CD4-positive, alpha-beta T cell treated with Interleukin-17A for 4 hours (primary cell): ENCODE measurements at places on chromosomes 5 and 9.

- no peak for DNase-seq
These were observed 12.2 kb upstream of the SLC25A48 start for GRCh38 chr5:135822286-135822685.

- DNase-seq, result no peak
These were observed 91.8 kb upstream of the FER start for GRCh38 chr5:108655750-108656450.

- no peak for DNase-seq
These were observed 191.3 kb upstream of the SH3GL2 start for GRCh38 chr9:17387565-17387964.

DNA sequence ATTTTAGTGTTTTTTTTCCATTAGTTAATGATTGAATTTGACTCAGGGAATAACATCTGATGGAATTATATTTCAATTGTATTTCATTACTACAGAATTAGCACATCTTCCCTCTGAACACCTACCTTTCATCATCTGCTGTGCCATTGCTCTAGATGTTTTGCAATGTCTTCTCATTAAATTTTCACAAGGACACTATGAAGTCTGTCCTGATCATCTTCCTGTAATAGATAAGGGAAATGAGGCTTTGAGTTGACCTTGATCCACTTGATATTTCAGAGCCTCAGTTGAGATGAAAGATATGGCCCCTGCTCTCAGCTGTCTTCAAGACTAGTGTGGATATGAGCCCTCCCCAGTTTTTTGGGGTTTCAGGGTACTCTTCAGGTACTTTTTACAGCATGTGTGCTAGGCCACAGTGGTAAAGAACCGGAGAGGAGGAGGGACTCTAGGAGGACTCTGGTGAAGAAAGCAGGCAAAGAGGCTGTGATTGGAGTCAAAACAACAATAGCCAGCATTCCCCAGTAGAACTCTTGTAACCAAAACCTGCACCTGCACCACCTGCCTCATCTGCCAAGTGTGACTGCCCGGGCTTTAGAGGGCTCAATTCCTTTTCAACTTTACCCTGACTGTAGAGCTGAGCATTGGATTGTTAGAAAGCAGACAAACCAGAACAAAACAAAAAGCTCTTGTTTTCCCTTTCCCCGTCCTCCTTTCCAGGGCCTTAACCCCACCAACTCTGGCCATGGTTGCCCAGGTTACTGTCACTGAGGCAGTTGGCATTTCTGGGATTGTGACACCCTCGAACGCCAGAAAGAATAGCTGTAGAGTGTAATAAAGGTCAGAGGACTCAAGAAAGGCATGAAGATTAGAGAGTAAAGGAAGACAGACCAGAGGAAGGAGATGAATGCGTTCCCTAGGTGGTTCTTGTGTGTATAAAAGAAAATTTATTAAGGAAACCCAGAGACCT, 56.3 kb downstream of the ERAP1 start:
- DNase-seq, result no peak

DNA sequence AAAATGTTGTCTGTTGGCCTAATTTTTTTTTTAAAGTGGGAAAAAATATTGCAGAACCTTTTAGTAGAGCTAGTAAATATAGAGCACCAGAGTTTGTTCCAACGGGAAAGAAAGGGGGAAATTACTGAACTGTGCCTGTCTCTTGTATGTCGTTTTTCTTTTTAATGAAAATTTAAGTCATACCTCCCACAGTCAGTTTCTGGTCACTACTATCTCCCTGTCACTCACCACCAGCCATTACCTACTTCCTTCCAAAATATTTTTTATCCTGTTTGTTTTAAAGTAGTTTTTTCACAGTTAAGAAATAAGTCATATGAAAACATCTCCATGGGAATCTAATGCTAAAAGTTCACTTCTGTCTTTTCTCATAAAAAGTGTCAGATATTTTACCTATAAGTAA, 21.3 kb downstream of the GPR151 start:
- no peak for DNase-seq

DNA sequence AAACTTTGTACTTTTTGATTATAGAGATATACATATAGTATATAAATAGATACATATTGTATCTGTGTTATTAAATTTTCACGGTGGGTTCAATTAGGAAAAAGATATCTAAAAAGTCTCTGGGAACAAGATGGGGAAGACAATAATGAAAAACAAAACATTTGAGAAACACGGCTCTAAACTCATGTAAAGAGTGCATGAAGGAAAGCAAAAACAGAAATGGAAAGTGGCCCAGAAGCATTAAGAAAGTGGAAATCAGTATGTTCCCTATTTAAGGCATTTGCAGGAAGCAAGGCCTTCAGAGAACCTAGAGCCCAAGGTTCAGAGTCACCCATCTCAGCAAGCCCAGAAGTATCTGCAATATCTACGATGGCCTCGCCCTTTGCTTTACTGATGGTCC, at the start of gene IFNA1:
IFNA1 (plus strand) TSS at position 301 of the 400 bp plus-strand sequence; CDS start at position 370, 69 bp downstream.
- no peak for DNase-seq

GRCh38 chr5:43601454-43602260, 1.3 kb upstream of the NNT start:
- no peak for DNase-seq

DNA sequence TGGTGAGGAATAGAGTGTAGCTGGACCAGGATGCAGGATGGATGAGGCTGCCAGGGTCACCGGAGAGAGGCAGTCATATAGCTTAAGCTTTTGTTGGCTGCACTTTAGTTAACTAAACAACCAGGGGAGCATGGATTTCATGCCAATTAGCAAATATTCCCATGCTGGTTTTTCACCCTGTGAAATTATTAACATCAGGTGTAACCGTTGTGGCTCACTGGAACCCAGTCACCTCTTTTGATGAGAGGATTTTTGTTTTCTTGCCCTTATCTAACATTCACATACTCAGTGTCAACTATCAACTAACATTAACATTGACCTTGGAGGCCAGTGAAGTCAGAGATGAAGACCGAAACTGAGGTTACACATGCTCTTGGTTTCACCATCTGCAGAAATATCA, 97.2 kb upstream of the BASP1 start:
- DNase-seq, result no peak

GRCh38 chr9:137948642-137949041, 71.1 kb downstream of the CACNA1B start:
- DNase-seq, result no peak

DNA sequence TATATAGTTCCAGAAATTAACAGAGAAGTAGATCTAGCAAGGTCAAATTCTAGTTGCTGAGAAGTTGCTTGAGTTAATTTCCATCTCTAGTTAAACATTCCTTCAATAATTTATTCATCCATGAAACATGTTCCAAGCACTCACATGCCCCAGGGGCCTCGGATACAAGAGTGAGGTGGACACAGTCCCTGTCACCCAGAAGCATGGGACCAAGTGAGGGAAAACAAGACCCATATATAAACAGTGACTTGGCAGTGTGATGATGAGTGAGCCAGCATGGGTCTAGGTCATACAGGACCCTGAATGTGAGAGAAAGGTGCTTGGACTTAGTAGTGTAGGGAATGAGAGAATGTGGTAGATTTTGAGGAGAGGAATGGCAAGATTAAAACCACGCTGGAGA, 216.9 kb downstream of the TTLL11 start:
- no peak for DNase-seq

DNA sequence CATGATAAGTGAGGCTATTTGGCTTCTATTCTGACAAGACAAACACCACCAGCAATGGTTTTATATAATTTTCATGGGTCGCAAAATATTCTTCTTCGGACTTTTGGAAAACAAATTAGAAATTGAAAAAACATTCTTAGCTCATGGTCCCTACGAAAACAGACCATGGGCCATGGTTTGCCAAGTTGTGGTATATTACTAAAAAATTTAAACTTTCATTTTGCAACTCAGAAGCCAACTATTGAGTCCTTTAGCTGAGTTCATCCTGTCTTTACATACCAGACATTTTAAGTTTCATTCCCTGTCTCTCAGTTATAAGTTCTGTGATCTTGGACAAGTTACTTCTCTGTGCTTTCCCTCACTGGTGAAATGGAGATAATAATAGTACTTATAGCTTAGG, 198.1 kb downstream of the CSNK1G3 start:
- DNase-seq, result no peak

GRCh38 chr9:20604562-20604961, 17.7 kb downstream of the MLLT3 start:
- no peak for DNase-seq

GRCh38 chr5:95690333-95690732, 7.5 kb upstream of the SPATA9 start:
- DNase-seq, result no peak

DNA sequence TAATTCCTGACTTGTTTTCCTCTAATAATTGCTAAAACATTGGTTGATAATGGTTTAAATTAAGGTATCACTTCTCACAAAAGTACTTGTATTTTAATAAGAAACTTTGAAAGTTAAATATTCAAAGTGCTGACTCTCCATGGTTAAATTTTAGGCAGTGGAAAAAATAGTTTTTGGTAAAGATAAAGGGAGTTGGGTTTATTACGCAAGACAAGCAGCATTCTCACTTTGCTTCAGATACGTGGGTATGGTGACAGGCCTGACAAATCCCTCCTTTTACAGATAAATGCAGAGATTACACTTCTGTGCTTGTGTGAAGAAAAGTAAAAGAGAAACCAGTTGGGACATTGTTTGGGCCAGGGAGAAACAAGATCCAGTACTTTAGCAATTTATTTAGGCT, 14.5 kb upstream of the FAM170A start:
- no peak for DNase-seq

DNA sequence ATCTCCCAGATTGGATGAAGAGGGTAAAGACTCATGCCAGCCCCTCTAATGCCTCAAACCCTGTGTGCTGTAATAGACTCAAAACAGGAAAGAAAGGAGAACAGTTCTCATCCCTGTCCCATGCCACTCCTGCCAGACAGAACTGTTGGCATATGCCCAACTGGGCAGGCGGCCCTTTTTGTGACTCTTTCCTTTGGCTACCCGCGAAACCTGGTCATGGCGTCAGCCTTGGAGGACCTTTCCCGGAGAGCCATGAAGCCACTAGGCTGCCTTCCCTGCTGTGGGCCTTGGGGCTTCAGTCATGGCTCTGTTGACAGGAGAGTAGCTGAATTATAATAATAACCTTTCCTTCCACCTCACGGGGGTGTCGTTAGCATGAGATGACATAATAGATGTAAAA, 75.9 kb upstream of the SEMA6A start:
- no peak for DNase-seq

GRCh38 chr5:10684303-10685086, 76.5 kb downstream of the DAP start:
- DNase-seq, result no peak

DNA sequence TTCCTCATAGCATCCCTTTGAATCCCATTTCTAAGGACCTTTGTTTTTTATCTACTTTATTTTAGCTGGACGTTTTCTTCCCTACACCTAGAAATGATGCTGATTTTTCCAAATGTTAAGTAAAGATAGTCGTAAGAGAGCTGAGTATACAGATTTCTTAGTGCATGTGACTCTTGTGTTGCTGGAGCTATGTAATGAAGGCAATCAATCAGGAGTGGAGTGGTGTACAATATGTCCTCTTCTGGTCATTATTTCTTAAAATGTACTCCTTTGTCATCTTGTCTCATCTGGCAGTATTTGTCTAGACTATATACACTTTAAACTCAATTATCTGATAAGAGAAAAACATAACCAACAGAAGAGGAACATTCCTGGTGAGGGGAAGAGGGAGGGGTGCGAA, 13.5 kb downstream of the GAPT start:
- DNase-seq, result no peak

DNA sequence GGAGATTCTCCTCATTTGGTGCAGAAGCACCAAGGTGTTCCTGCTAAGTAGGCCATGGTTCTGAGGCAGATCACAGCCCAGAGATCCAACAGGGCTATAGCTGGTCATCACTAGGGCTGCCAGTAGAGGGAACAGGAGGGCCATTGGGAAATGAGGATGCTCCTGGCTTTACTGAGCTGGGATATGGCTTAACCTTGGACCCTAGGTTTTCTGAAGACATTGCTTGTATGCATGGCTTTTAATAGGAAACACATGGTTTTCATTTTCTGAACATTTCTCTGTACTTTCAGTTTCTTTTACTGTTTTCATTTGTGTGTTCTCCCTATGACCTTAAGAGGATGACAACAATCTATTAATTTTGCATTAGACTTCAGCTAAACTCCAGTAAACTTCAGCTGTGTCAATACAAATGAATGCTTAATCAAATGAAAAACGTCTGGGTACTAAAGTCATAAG, at the start of gene IFNW1:
IFNW1 (minus strand) TSS at position 406 of the 456 bp plus-strand sequence; CDS start at position 144, 262 bp downstream.
- no peak for DNase-seq

DNA sequence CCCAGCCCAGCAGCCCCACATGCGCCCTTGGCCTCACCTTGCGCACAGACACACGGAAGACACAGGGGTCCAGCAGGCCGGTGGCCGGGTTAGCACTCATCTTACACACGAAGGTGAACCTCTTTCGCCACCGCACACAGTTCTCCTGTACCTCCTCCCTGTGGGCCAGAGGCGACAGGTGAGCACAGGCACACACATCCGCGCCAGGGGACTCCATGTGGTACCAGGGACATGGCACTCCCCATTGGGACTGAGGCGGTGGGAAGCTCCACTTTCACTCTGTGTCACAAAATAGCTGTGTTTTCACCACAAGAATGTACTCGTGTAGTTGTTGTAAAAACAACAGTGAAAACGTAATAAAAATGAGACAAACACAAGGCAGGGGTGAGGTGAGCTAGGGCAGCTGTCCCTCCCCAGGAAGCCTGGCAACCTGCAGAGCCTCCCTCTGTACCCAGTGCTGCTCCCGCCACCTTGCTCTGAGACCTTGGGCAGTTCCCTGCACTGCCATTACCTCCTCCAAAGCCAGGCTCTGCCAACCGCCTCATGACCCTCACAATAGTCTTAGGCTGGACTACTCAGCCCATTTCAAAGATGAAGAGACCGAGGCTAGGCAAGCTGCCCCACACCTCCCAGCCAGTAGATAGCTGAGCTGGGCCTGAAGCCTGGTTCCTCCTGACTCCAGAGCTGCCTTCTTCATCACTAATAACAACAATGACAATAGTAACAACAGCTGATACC, 16.3 kb upstream of the DPM2 start:
- no peak for DNase-seq

DNA sequence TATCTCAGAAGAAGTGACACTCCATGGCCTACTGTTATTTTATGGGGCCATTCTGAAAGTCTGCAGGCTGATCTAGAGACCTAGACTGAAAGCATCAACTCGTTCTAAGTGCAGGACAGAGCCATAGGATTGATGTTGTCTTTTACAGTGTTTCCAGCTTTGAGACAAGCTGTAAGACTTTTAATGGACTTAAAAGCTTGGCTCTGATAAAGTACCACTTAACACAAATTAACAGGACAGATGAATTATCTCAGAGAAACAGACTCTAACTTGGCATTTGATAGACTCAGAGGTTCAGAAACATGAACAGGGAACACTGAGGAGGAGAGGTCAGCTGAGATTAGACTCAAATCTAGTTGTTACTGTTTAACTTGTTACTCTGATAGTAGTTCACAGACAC, 203.2 kb downstream of the TLR4 start:
- no peak for DNase-seq

DNA sequence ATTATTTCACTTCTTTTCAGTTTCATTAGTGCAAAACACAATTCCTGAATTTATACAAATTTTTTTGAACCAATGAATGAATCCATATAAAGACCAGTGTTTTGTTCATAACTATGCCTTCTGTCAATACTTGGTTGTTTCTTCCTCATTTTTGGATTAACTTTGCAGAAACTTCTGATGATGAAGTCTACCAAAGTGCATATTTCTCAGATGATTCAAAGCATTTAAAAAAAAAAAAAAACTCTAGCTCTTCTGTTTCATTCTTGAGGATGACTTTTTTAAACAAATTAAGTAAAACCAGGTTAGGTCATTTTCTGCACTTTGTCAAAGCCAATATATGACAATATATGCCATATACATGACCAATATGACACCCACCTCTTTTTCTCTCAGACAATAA, 92.6 kb downstream of the CHSY3 start:
- no peak for DNase-seq

- no peak for DNase-seq
These were observed 378.1 kb upstream of the RFX3 start for GRCh38 chr9:3903906-3904305.
